Fibroblast of the aortic adventitia (primary cell): ENCODE measurements at places on chromosomes 5 and 9. TPM values are rescaled to one million over a fixed set of nuclear protein-coding genes. Genes with fewer than 3 reads are reported as not detected.

The NUTM2F gene
- total RNA-seq: not detected in 2 replicates

The TTF1 gene
- total RNA-seq: 10.6 and 17.8 TPM in 2 replicates

The MAMDC4 gene
- 0.81 TPM in 1 of 2 replicates, not detected in the other for total RNA-seq

The KCNV2 gene
- total RNA-seq: not detected in 2 replicates

The BARHL1 gene
- not detected in 2 replicates for total RNA-seq
